Smooth muscle cell of trachea (primary cell): ENCODE measurements at places on chromosomes 2 and 18. TPM values are rescaled to one million over a fixed set of nuclear protein-coding genes. Genes with fewer than 3 reads are reported as not detected.

SERPINB4 gene
- not detected in 2 replicates for total RNA-seq

PCARE gene
- total RNA-seq = not detected in 2 replicates

PSMA8 gene
- total RNA-seq = not detected in 2 replicates

LRPPRC gene
- 55.2 and 74.2 TPM in 2 replicates for total RNA-seq

MERTK gene
- 0.29 and 0.99 TPM in 2 replicates for total RNA-seq

KCNJ3 gene
- not detected in 2 replicates for total RNA-seq

GKN1 gene
- total RNA-seq = not detected in 2 replicates

SF3B6 gene
- 101 and 194 TPM in 2 replicates for total RNA-seq

ASB18 gene
- not detected in 2 replicates for total RNA-seq

ALPG gene
- total RNA-seq = not detected in 2 replicates

TACR1 gene
- total RNA-seq = 0.33 TPM in 1 of 2 replicates, not detected in the other

AGFG1 gene
- 36.7 and 70.0 TPM in 2 replicates for total RNA-seq

C2orf80 gene
- not detected in 2 replicates for total RNA-seq

SPATA3 gene
- not detected in 2 replicates for total RNA-seq

CD207 gene
- not detected in 2 replicates for total RNA-seq

UPP2 gene
- under 0.01 TPM in 1 of 2 replicates, not detected in the other for total RNA-seq

GPR45 gene
- not detected in 2 replicates for total RNA-seq

ANKRD29 gene
- 8.6 and 15.5 TPM in 2 replicates for total RNA-seq

GBX2 gene
- not detected in 2 replicates for total RNA-seq

TLX2 gene
- total RNA-seq = 0.58 and 0.83 TPM in 2 replicates

IFIH1 gene
- 8.4 and 11.1 TPM in 2 replicates for total RNA-seq

TEKT4 gene
- total RNA-seq = not detected in 2 replicates

TRIM54 gene
- total RNA-seq = under 0.01 TPM in 1 of 2 replicates, not detected in the other

MAPRE3 gene
- 5.8 and 8.1 TPM in 2 replicates for total RNA-seq

ACADL gene
- total RNA-seq = 0.29 and 0.66 TPM in 2 replicates

RUFY4 gene
- not detected in 2 replicates for total RNA-seq

EVA1A gene
- 18.0 and 32.1 TPM in 2 replicates for total RNA-seq

GPC1 gene
- total RNA-seq = 143 and 371 TPM in 2 replicates

CD28 gene
- total RNA-seq = under 0.01 TPM in 1 of 2 replicates, not detected in the other

PPM1G gene
- 52.3 and 72.1 TPM in 2 replicates for total RNA-seq

MEP1B gene
- total RNA-seq = 0.17 TPM in 1 of 2 replicates, not detected in the other

CHRND gene
- not detected in 2 replicates for total RNA-seq
